ENCODE measurements at places on chromosomes 3 and 15. TPM values are rescaled to one million over a fixed set of nuclear protein-coding genes. Genes with fewer than 3 reads are reported as not detected.

SV2B gene
- polyA plus RNA-seq = not detected

MSL2 gene
- 52.1 TPM for polyA plus RNA-seq

CYB561D2 gene
- 73.8 TPM for polyA plus RNA-seq

KIF23 gene
- 1.1 TPM for polyA plus RNA-seq

STRC gene
- not detected for polyA plus RNA-seq

RYR3 gene
- polyA plus RNA-seq = 0.14 TPM

ABI3BP gene
- polyA plus RNA-seq = not detected

OR5H14 gene
- polyA plus RNA-seq = not detected

GATM gene
- polyA plus RNA-seq = 0.16 TPM

RTP1 gene
- not detected for polyA plus RNA-seq

ALPK3 gene
- polyA plus RNA-seq = not detected

LMAN1L gene
- not detected for polyA plus RNA-seq

IVD gene
- polyA plus RNA-seq = 32.9 TPM

HCN4 gene
- not detected for polyA plus RNA-seq

TRIM42 gene
- polyA plus RNA-seq = not detected

RFTN1 gene
- 111 TPM for polyA plus RNA-seq

ANKRD63 gene
- polyA plus RNA-seq = not detected

MLH1 gene
- 23.0 TPM for polyA plus RNA-seq

FMN1 gene
- not detected for polyA plus RNA-seq

SPSB4 gene
- polyA plus RNA-seq = not detected

ZMYND10 gene
- polyA plus RNA-seq = 0.09 TPM

WDR93 gene
- polyA plus RNA-seq = not detected

SAMMSON gene
- polyA plus RNA-seq = not detected

CHRM5 gene
- not detected for polyA plus RNA-seq

FANCD2OS gene
- polyA plus RNA-seq = not detected

RNU5B-1 gene
- polyA plus RNA-seq = not detected

IL12A gene
- polyA plus RNA-seq = 2.1 TPM

P2RY12 gene
- polyA plus RNA-seq = not detected

PSMA4 gene
- polyA plus RNA-seq = 249 TPM

AMIGO3 gene
- polyA plus RNA-seq = 1.5 TPM
